Tracheal epithelial cell (primary cell): ENCODE measurements at places on chromosomes 4 and X. TPM values are rescaled to one million over a fixed set of nuclear protein-coding genes. Genes with fewer than 3 reads are reported as not detected.

The FAM47A gene
- not detected in 2 replicates for total RNA-seq

The CSAG1 gene
- not detected in 2 replicates for total RNA-seq

The ARSJ gene
- 31.5 and 40.7 TPM in 2 replicates for total RNA-seq

The BST1 gene
- 0.96 TPM in 1 of 2 replicates, not detected in the other for total RNA-seq

The PCYT1B gene
- total RNA-seq: 0.24 and 0.43 TPM in 2 replicates

The HPSE gene
- 0.72 and 3.0 TPM in 2 replicates for total RNA-seq

The JCHAIN gene
- total RNA-seq: not detected in 2 replicates

The UGT2A2 gene
- not detected in 2 replicates for total RNA-seq

The XAGE1B gene
- total RNA-seq: not detected in 2 replicates

The MAGEB6B gene
- not detected in 2 replicates for total RNA-seq

The PTPN13 gene
- total RNA-seq: 64.1 and 72.9 TPM in 2 replicates

The GASK1B gene
- 2.8 and 3.1 TPM in 2 replicates for total RNA-seq

The CORIN gene
- total RNA-seq: under 0.01 and 0.64 TPM in 2 replicates

The ETDA gene
- total RNA-seq: not detected in 2 replicates

The CCDC158 gene
- total RNA-seq: 0.21 and 0.24 TPM in 2 replicates

The GRPR gene
- total RNA-seq: not detected in 2 replicates

The ABLIM2 gene
- 1.7 and 4.6 TPM in 2 replicates for total RNA-seq

The NHSL2 gene
- total RNA-seq: under 0.01 TPM in 2 replicates

The HTT-AS gene
- not detected in 2 replicates for total RNA-seq
